Kasumi-1 (cell line): ENCODE measurements at places on chromosomes 6 and 20.
A peak's percentile ranks its signal among the peaks of the same experiment; 100 is the strongest.

DNA sequence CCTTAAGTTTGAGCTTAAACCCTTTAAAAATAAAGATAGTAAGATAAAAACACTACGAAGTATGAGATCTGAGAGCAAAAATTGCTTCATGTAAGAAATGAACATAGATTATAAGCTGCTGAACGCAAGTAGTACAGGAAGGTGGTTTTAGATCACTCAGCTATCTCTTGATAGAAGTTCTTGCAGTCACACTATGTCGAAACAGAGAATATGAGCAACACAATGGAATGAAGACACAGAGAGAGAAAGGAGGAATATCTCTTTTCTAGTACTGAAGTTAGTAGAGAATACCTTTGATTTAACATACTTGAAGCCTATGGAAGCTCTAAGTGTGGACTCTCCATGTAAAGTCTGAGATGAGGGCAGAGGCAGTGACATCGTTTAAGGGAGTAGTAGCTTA, 162.7 kb downstream of the CDK19 start:
- no peak for DNase-seq

GRCh38 chr20:41784209-41784958, 166.2 kb upstream of the CHD6 start:
- no peak for DNase-seq

- DNase-seq: no peak
Measured at GRCh38 chr6:44396968-44397367, 9.5 kb downstream of the CDC5L start.

DNA sequence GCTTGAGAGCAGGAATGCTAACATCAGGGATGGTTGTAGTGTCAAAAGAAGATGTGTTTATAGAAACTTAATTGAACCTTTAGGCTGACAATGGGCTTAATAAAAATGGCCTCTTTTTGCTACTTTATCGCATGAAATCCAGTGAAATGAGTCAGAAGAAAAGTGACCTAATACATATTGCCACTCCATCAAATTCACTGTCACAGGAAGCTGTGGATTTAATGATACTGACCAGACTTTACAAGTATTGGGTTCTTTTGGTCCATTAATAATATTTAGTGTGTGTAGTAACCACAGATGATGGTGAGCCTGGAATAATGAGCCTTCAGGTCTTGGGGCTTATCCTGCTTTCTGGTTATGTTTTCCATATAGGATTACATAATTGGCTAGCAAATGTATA, 231.8 kb upstream of the GMDS start:
- no peak for DNase-seq

GRCh38 chr6:116265041-116265829, 11.4 kb upstream of the TSPYL4 start:
- no peak for DNase-seq

- peak; percentile 53 for DNase-seq
Measured at GRCh38 chr6:64012351-64013001, 376.9 kb downstream of the PHF3 start.
